ENCODE measurements at places on chromosomes 1 and 21.
A peak's percentile ranks its signal among the peaks of the same experiment; 100 is the strongest.

DNA sequence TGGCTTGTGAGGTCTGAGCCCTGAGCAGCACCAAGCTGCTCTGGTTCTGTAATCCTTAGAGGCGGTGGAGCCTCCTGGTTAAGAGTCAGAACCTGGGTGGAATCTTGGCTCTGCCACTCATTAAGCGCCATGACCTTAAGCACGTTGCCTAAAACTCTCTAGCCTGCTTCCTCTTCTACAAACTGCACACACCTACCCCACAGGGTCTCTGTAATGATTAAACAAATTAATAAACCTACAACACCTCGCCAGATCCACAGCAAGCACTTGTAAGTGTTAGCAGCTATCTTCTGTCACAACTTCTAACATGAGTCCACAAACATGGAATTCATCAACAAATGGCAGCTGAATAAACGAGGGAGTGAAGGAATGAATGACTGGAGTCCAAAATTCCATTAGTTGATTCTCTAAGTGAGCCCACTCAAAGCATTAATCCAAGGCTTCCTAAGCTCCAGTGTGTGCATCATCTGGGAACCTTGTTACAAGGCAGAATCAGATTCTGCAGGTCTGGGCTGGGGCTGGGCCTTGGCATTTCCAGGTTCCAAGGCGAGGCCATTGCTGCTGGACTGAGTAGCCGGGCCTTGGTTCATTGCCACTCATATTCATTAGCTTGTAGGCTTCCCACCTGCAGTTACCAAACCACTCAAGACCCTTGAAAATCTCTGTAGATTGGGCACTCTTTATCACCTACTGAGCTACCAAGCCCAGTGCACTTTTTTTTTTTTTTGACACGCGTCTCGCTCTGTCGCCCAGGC lies 168.6 kb downstream of the HIVEP3 start:
- no peak for DNase-seq

DNA sequence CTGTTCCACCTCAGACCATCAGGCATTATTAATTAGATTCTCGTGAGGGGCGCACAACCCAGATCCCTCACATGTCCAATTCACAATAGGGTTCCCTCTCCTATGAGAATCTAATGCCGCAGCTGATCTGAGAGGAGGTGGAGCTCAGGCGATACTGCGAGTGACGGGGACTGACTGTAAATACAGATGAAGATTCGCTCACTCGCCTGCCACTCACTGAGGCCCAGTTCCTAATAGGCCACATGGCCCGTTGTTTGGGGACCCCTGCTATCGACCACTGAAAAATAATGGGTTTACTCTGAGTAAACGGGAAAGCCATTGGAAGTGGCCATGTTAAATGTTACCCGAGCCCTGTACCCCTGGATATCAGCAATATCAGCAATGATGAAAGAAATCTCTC lies 65.9 kb downstream of the GRIK1 start:
- DNase-seq = no peak

- no peak for DNase-seq
Observed at GRCh38 chr1:66729119-66729518, 23.1 kb upstream of the DYNLT5 start.

- DNase-seq = peak; percentile 7
Observed at GRCh38 chr1:7621334-7622219, 149.5 kb upstream of the VAMP3 start.

DNA sequence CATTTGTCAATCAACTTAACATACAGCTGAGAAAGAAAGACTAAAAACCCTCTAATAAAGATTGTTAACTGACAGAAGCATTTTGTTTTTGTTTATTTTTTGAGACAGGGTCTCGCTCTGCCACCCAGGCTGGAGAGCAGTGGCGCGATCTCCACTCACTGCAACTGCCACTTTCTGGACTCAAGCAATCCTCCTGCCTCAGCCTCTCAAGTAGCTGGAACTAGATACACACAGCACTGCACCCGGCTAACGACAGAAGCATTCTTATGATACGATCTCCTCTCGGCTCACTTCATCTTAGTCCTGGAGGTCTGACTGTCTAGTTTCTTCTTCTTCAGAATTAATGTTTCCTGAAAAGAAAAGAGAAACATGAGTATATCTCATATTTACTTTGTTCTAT lies 23.5 kb downstream of the RSPH1 start:
- no peak for DNase-seq

DNA sequence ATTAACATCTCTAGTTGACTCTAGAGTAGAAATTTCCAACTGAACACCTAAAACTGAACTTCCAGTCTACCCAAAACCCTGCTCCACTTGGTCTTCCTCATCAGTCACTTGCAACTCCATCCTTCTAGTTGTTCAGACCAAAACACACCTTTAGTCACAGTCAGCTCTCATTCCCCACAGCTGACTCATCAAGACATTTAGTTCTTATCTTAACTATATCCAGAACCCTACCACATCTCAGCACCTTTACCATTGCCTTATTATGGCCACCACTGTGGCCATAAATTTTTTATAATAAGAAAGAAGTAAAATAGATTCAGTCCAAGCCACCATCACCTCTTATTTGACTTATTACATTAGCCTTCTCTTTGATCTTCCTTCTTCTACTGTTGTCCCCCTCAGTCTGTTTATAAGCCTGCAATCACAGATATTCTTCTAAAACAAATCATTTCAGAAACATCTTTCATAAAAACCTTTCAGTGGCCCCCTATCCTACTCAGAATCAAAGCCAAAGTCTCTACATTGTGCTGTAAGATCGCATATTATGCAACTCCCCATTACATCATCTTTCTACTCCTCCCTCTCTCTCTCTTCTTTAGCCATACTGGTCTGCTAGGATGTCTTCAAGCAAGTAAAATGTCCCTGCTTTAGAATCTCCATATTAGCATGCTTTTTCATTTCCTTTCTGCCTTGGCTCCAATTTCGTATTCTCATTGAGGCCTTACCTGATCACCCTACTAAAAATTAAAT lies 275.9 kb downstream of the LRRC40 start:
- DNase-seq = no peak
